Skeletal muscle tissue (tissue), 5 donors: ENCODE measurements at places on chromosomes 11 and 22. TPM values are rescaled to one million over a fixed set of nuclear protein-coding genes. Genes with fewer than 3 reads are reported as not detected.

SNX32 gene
- under 0.01 TPM for total RNA-seq

CHCHD10 gene
- 3.7 TPM for total RNA-seq

SAA2 gene
- not detected for total RNA-seq

UPB1 gene
- total RNA-seq, result 0.52 TPM

QSER1 gene
- 29.2 TPM for total RNA-seq

CD3E gene
- not detected for total RNA-seq

LIN7C gene
- total RNA-seq, result 29.7 TPM

SPON1 gene
- 20.4 TPM for total RNA-seq

BATF2 gene
- 0.52 TPM for total RNA-seq

TRIM29 gene
- 0.52 TPM for total RNA-seq

OR8D4 gene
- total RNA-seq, result under 0.01 TPM

MRPL48 gene
- 25.6 TPM for total RNA-seq

SAA4 gene
- total RNA-seq, result not detected

SYT13 gene
- total RNA-seq, result 0.52 TPM

KCNJ11 gene
- total RNA-seq, result 28.2 TPM

ADAMTS8 gene
- 5.7 TPM for total RNA-seq

PKDREJ gene
- total RNA-seq, result not detected

RASL10A gene
- under 0.01 TPM for total RNA-seq

GRAP2 gene
- under 0.01 TPM for total RNA-seq

ADORA2A gene
- 10.4 TPM for total RNA-seq

SLC25A17 gene
- 12.5 TPM for total RNA-seq

OVCH2 gene
- total RNA-seq, result not detected

B4GALNT4 gene
- total RNA-seq, result 5.2 TPM

ZNF214 gene
- total RNA-seq, result 2.6 TPM

MARK2 gene
- total RNA-seq, result 6.8 TPM

RAG1 gene
- total RNA-seq, result 1.6 TPM

SRSF8 gene
- total RNA-seq, result 11.5 TPM

PTPN5 gene
- total RNA-seq, result not detected

VSTM5 gene
- not detected for total RNA-seq

MDK gene
- total RNA-seq, result 28.2 TPM

OR51B4 gene
- total RNA-seq, result 0.52 TPM

HYLS1 gene
- total RNA-seq, result 5.2 TPM
